NCI-H2107 (cell line): ENCODE measurements at places on chromosomes 4 and X.

- DNase-seq = no peak
Measured at GRCh38 chr4:133058701-133059100, 90.4 kb upstream of the PCDH10 start.

GRCh38 chr4:13054420-13054970 lies 429.6 kb downstream of the RAB28 start:
- DNase-seq = no peak

- no peak for DNase-seq
Measured at GRCh38 chrX:135520022-135520552, 373 bp upstream of the INTS6L start.

GRCh38 chr4:152294331-152294730 lies 241.6 kb downstream of the FBXW7 start:
- no peak for DNase-seq

DNA sequence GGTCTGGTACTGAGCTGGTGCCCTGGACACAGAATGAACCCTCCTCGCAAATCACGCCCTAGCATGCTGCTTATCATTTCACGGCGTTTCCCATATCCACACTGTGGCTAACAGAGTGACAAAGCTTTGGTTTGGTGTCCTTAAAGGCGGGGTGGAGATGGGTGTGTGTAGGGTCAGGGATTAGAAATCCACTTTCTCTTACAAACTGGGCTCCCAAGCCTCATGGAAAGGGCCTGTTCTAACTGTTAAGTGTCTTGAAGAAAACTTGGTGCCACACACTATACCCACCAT lies 735 bp upstream of the CHRDL1 start:
- no peak for DNase-seq

DNA sequence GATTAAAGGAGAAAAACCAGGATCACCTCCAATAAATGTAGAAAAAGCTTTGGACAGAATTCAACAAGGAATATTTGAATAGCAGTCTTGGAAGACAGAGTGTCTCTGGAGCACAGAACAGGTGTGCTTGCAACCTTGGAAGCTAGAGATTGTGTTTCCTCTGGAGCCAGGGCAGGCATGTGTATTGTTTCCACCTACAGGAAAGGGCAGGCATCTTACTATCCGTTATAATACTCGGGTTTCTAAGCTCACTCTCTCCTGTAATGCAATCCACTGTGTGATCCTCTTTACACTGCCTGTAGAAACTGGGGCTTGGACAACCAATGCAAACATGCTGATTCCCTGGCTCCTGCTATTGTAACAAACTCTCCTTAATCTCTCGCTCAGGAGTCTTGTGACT lies 14.4 kb downstream of the CCDC110 start:
- DNase-seq = no peak

- DNase-seq = no peak
Measured at GRCh38 chr4:26524011-26524410, 33.7 kb upstream of the CCKAR start.

- no peak for DNase-seq
Measured at GRCh38 chr4:112075906-112076305, 69.3 kb upstream of the FAM241A start.

DNA sequence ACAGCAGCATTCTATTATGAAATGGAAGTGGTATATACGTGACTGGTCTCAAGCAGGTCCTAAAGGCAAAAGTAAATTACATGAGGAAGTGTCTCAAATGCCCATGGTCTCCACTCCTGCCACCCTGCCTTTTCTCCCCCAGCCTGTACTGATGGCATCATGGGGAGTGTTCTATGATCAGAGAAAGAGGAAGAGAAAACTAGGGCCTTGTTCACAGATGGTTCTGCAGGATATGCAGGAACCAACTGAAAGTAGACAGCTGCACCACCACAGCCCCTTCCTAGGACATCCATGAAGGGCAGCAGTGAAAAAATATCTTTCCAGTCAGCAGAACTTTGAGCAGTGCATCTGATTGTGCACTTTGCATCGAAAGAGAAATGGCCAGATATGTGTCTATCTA lies 901.5 kb downstream of the ARAP2 start:
- no peak for DNase-seq

- DNase-seq = no peak
Measured at GRCh38 chrX:115535844-115536243, 25.1 kb upstream of the PLS3 start.

- DNase-seq = no peak
Measured at GRCh38 chrX:137792214-137792613, 226.3 kb downstream of the ZIC3 start.

GRCh38 chr4:19230906-19231545 lies 1020.7 kb upstream of the SLIT2 start:
- DNase-seq = no peak
